Omental fat pad (tissue), 4 donors: ENCODE measurements at places on chromosomes 4 and X.

DNA sequence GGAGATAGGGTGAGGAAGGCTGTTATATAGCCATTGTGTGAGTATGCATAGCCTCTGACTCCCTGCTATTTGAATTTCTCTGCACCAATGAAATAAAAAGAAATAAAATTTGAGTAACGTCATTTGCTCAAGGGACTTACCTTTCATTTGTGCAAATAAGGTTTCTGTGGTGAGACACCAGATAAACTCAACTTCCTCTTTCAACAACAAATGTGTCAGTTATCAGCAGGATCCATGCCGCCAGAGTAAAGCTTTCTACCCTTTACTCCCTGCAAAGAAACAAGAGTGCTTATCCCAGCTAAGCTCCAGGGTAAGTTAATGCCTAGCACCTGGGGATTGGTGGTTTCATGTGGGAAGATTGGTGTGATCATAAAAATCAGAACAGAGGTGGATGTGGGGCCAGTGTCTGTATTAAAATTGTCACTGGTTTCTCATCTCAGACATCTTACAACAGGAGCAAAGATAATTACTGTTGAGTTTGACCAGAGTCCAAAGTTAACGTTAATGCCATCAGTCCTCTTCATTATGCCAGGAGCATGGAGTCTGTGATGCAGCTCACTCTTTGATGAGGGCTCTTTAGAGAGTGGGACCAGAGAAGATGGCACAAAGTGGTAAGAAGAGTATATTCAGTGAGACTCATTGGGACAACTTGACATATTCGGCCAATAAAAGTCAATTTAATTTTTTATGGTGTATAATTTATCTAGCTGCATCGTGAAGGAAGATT is at the start of gene P2RY10:
Gene P2RY10 (plus strand): TSS at position 206 of the 727 bp plus-strand sequence. CDS start 15,130 bp downstream, outside the sequence.
- no peak for DNase-seq

DNA sequence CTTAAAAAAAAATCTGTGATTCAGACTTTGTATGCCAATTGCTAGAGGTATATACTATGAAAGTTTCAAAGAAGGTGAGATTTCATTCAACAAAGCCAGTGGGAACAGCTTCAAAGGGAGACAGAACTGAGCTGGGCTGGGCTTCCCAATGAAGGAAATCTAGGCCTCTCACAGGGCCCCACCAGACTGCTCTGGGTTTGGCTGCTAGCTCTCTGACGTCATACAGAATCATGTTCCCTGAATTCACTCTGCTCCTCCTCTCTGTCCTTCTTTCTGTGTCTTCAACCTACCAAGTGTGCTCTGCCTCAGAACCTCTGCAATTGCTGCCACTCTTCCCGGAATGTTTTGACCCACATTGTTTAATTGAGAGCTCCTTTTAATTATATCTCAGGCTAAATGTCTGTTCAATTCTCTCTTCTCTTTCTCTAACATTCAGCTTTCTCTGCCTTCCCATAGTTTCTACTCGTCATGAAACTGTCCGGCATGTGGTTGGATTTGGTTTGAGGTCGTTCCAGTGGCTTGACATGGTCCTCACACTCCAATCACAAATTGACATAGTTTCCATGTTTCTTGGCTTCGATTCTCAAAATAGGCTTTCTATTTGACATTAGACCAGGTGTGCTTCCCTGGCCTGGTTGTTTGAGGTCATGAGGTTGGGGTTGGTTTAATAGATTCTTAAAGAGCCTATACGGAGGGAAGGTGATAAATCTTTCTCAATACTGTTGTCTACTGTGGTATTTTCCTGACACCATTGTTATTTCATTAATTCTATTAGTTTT is 282.1 kb upstream of the EMCN start:
- no peak for DNase-seq

GRCh38 chrX:107738272-107738671 is 37.3 kb downstream of the TSC22D3 start:
- DNase-seq, result no peak

DNA sequence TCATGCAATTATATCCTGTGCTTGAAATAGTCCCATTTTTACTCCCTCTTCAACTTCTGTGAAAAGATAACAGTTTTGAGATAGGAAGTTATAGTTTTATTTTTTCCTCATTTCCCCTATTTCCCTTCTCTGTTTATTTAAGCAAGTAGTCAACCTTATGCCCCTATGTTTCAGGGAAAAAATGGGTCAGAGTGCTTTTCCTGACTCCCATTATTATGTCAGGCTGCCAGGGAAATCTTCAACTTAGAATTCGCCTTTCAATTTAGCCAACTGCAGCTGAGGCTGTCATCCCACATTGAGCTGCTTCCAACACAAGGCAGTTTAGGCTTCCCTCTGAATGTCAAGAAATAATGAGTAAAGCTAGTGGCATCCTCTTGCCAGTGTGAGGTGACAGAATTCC is 42.3 kb downstream of the NXT2 start:
- DNase-seq, result no peak

- no peak for DNase-seq
Measured at GRCh38 chr4:116736756-116737155, 348.6 kb downstream of the TRAM1L1 start.

DNA sequence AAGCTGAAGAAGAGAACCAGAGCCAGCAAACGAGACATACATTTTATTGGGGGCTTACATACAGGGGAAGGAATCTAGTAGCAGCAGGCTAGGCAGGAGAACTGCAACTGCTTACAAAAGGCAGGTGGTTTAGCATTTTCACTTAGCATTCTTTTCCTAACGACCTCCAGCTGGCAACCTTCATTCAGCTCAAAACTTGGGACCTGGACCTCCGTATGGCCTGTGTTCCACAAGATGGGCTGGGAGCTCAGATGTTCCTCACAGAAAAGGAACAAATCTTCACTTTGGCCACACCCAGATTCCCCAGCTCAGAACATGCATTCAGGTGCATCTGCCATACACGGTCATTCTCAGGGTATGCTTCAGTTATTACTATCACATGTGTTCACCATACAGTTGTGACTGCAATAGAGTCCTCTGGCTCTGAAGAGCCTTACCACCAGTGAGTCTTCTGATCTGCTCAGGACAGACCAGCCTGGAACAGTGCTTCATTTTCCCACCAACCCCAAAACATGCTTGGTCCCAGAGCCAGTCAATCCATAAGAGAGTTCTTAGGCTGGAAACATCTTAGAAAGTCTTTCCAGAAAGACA is 29.6 kb upstream of the AP1AR start:
- no peak for DNase-seq

DNA sequence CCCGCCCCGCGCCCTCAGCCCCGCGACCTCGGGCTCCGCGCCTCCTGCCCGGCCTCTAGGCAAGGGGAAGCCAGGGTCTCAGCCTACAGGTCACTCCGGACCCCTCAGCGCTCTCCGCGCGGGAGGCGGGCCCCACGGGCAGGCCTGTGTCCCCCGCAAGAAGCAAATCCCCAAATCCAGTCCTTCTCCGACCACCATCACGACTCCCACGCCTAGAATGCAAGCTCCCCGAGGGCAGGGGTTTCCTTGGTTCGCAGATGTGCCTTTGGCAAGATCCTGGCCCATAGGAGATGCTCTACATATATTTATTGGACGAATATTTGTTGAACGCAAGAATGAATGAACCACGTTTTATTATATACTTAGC is 260 bp upstream of the CCDC149 start:
- DNase-seq, result no peak

DNA sequence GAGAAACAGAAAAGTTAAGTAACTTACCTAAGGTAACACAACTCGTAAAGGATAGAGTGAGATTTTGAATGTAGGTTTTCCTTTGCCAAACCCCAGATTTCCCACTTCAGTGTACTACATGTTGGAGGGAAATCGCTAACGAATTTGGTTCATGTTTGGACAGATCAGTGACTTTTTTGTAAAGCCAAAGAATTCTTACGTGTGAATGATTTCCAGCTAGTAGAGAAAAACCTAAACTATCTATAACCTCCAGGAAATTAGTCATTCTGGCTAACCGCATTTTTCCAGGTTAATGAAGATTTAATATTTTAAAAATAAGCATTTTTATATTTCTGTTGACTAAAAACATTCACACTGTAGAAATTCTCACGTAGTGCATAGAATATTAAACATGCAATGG is 7.2 kb downstream of the TENM3 start:
- no peak for DNase-seq

GRCh38 chrX:38939067-38939466 is 137.8 kb downstream of the MID1IP1 start:
- DNase-seq, result no peak

GRCh38 chr4:123127218-123127617 is 204.8 kb upstream of the NUDT6 start:
- DNase-seq, result no peak
